Amniotic stem cell (primary cell): ENCODE measurements at places on chromosomes 4 and X.

GRCh38 chr4:171676555-171677215, 136.5 kb upstream of the GALNTL6 start:
- no peak for DNase-seq

DNA sequence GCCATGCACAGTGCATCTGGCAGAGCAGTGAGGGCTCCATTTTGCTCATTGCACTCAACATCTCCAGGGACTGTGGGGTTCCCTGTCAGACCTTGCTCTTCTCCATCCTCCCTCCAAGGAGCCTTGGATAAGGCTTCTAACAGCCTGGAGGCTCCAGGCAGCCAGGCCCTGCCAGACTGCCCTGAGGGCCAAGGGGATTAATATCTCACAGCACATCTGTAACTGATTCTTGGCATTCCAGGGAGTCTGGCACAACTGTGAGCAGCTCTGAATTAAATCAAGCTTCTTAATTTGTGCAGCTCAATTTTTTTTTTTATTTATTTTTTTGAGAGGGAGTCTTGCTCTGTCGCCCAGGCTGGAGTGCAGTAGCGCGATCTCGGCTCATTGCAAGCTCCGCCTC, 224.5 kb upstream of the PGRMC2 start:
- no peak for DNase-seq

DNA sequence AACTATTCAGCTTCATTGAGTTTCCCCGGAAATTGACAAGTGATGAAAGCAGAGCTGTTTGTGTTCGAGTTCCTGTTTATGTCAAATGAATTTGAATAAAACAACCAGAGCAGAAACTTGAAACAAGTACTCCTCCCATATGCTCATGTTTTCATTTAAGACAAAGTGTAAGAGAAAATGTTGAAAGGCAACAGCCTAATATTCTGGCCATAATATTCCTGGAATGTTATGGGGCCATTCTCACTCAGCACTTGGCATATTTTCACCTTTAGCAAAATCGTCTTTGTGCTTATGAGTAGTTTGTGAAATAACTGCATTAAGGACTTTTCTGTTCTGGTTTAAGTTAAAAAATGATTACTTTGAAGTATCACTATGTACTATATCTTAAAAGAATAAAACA, 276.0 kb upstream of the FAT1 start:
- DNase-seq = no peak

GRCh38 chr4:153486281-153487151, 20.4 kb downstream of the TMEM131L start:
- DNase-seq = peak; percentile 76

- DNase-seq = no peak
Measured at GRCh38 chrX:107683124-107683895, 55.0 kb downstream of the PRPS1 start.

DNA sequence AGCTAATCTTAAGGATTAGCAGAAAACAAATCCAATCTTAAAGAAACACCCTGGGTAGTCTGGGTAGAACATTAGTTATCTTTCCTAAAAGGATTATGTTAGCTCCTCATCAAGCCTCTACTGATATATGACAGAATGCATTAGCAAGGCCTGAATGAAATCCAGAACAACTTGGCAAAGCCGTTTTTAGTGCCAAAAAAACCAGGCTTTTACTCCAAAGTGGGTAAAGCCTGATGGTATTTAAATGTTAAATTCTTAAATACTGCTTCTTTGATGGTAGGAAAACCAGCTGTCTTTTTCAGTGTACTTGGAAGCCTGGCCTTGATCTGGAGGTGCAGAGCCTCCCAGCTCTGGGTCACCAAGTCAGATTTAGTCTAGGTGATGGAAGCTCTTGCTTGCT, 120.4 kb downstream of the GATB start:
- no peak for DNase-seq
